ENCODE measurements at places on chromosomes 11 and 22.

- DNase-seq: no peak
These were observed 677.2 kb upstream of the TENM4 start for GRCh38 chr11:80118073-80118472.

DNA sequence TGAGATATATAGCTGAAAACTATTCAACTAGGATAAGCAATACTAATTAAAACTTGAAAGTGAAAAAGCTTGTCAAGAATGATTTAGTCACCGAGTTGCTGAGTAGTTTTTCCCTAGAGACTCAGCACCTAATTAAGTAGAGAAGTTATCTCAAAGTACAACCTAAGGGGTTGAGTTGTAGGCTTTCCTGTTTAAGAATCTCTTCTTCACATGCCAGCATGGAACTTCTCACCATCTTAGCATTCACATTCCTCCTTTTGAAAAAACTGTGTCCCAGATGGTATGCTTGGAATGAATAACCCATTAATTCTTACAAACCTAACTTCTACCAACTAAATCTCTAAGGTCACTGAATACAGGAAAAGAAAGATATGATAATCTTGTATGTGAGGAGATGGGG is 303.3 kb upstream of the ZC3H12C start:
- no peak for DNase-seq

DNA sequence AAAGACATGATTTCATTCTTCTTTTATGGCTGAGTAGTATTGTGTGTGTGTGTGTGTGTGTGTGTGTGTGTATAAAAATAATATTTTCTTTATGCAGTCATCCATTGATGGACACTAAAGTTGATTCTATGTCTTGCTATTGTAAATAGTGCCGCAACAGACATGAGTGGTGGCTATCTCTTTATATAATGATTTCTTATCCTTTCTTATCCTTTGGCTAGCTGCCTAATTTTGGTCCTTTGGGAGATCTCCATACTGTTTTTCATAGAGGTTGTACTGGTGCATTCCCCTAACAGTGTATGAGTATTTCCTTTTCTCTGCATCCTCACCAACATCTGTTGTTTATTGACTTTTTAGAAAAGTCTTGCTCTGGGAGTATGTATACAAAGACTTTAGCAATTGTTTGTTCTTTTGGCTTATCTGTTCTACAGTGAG is 107.0 kb downstream of the STIM1 start:
- DNase-seq: no peak

DNA sequence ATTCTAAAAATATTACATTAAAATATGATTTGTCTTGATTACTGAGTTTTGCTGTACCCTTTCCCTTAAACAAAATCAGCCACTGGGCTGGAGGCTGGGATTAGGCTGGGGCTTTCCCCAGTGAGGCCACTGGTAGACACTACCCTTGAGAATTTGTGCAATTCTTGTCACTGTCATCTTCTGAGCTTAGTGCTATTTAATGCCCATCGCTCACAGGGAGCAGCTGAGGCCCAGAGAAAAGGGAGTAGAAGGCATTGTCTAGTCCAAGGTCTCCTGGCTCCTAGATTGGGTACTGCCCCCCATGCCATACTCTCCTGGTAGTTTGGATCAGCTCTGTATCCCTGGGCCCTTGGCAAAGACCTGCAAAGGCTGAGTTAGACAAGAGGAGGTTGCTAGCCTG is 6.7 kb downstream of the CHRM1 start:
- no peak for DNase-seq

DNA sequence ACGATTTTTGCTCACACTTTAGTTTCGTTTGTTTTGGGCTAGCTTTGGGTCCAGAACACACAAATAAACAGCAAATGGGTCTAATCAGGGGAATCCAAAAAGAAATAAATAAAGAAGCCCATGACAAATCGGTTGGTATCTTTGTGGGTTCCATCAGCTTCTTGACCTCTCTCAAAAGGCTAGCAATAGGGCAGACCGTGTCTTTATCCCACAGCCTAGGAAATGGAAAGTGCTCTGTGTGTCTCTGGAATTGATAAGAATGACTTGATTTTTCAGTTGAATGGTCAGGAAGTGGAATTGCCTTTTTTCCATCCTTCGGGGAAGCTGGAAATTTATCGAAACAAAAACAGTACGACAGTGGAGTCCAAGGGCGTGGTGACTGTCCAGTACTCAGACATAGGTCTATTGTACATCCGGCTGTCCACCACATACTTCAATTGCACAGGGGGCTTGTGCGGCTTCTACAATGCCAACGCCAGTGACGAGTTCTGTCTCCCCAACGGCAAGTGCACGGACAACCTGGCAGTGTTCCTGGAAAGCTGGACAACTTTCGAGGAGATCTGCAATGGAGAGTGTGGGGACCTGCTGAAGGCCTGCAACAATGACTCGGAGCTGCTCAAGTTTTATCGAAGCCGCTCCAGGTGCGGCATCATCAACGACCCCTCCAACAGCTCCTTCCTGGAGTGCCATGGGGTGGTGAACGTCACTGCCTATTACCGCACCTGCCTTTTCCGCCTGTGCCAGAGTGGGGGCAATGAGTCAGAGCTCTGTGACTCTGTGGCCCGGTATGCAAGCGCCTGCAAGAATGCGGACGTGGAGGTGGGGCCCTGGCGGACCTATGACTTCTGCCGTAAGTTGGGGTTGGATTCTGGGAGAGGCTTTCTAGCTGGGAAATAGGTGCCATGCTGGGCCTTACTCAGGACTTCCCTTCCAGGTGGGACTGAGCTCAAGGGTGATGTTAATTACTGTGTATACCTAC is 28.6 kb downstream of the TECTA start:
- no peak for DNase-seq

DNA sequence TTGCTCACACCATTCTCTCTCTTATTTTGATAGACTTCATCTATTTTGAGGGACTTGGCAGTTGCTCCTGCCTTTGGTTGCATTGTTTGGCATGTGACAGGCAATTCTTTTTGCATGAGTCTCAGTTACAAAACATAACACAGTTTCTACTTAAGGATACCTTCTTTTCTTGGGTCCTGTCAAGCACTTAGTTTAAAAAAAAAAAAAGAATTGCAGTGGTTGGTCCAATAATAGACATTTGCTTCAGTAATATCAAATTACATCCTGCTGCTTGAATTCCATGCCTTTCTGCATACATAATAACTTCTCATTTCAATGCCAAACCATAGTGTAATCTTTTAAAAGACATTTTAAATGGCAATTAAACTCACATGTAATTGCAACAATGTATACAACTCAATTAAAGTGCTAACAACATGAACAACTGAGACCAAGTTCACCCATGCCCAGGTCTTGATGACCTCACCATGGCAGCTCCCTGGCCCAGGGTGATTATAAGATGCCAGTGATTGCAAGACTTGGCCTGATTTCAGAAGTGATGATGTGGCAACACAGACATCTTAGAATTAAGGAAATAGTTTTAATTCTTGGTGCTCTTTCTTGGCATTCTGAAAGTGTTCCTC is 32.2 kb upstream of the PLET1 start:
- no peak for DNase-seq

- DNase-seq: no peak
These were observed 13.5 kb downstream of the EIF3L start for GRCh38 chr22:37862570-37863325.

- DNase-seq: no peak
These were observed 15.5 kb downstream of the DGCR8 start for GRCh38 chr22:20095521-20095920.

DNA sequence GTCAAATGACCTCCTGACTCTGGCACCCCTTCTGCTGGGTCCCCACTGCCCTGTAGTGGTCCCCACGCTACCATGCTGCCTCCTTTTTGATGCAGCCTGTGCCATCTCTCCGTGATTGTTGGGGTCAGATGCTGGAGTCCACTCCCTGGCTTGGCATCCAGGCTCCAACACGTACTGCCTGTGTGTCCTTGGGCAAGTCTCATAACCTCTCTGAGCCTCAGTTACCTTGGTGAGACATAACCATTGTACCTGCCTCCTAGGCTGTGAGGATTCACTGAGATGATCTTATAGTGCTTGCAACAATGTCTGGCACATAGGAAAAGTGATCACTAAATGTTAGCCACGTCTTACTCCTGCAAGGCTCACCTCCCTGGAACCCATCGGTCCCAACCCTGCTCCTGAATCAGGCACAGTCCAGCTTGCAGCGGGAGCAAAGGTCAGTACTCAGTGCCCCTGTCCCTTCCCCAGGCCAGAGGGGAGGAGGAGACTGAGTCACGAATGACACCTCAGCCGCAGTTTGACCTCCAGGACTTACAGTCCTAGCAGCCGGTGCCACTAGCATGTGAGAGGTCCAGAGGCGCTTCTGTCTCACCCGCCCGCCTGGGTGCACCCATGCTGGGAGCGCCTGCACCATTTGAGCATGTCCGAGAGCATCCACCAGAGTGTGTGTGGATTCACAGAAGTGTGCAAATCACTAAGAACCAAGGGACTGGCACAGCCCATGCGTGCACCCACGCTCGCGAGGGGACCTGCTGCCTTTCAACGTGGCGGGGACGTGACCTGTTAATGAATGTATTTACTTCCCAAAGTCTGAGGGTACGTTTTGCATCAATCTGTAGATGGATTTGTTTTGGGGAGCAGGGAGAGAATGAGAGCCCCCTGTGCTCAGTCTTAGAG is 3.0 kb upstream of the APOA4 start:
- DNase-seq: no peak

DNA sequence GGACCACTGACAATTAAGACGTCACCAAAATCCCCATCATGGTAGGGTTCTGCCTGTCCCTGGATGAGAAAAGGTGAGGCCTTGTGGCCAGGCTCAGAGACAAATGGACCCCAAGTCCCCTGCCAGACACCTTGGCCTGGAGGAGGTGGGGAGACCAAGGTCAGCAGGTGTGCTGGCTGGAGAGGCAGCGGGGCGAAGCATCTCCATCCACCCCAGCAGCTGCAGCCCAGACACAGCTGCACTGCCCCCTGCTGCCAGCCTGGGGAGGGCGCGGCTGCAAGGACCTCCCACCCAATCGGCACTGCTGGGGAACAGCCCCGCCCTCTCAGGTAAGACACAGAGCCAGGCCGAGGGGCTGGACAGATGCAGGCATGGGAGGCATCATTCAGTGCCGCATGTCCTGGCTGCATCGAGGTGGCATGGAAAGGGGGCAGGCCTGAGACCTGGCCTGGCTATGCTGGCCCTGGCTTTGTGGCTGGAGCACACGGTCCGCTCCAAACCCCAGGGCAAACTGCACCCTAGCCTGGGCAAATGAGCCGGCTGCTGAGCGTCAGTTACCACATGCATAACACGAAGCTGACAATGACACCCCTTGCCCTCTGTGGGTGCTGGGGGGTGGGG is 12.2 kb upstream of the MFNG start:
- DNase-seq: peak; percentile 83

- no peak for DNase-seq
These were observed 207.8 kb downstream of the GRIK4 start for GRCh38 chr11:120719348-120719747.

DNA sequence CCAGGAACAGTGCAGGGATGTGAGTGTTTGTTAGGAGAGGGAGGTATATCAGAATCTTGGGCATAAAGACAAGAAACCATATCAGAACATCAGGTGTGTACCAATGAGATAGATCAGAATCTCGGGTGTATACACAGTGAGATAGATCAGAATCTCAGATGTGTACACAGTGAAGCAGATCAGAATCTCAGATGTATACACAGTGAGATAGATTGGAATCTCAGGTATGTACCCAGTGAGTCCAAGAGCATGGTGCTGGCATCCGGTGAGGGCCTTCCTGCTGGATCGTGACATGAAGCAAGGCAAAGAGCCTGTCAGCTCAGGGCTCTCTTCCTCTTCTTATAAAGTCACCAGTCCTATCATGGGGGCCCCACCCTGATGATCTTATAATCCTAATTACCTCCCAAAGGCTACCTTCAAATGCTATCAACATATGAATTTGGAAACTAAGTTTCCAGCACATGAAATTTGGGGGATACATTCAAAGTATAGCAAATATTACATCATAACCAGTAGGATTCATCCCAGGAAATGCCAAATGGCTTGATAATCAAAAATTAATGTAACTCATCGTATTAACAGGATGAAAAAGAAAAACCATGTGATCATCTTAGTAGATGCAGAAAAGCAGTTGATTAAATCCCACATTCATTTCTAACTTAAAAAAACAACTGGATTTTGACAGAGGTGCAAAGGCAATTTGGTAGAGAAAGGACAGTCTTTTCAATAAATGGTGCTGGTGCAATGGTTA is 28.6 kb downstream of the PPARA start:
- DNase-seq: no peak

DNA sequence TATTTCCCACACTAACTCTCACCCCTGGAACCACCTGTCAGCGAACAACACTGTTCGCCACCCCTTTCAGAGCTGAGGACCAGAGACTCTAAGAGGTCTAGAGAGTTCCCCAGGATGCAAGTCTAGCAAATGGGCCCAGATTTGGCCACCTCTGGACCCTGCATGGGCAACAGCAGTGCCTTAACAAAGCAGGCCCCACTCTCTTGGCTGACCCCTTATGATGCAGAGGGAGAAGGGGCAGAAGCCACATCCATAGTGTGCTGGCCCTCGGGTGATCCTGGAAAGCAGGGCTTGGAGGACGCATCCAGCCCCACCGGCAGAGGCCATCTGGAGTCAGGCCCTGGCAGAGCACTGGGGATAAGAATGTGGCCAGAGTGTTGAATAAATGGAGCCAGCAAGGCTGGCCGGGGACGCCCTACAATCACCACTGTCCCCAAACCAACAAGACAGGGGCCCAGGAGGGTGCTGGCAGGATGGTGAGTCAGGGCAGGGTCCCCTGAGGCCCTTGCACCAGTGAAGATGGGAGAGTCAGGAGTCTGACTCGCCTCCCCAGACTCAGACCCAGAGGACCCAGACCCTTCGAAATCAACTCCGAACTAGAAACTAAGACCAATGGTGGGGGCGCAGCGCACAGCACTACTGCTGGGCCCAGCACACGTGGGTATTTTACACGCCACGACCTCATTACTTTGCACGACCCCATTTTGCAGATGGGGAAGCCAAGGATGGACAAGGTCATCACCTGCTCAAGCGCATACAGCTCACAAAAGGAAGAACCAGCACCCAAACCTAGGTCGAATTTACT is 6.5 kb downstream of the CSNK1E start:
- no peak for DNase-seq

DNA sequence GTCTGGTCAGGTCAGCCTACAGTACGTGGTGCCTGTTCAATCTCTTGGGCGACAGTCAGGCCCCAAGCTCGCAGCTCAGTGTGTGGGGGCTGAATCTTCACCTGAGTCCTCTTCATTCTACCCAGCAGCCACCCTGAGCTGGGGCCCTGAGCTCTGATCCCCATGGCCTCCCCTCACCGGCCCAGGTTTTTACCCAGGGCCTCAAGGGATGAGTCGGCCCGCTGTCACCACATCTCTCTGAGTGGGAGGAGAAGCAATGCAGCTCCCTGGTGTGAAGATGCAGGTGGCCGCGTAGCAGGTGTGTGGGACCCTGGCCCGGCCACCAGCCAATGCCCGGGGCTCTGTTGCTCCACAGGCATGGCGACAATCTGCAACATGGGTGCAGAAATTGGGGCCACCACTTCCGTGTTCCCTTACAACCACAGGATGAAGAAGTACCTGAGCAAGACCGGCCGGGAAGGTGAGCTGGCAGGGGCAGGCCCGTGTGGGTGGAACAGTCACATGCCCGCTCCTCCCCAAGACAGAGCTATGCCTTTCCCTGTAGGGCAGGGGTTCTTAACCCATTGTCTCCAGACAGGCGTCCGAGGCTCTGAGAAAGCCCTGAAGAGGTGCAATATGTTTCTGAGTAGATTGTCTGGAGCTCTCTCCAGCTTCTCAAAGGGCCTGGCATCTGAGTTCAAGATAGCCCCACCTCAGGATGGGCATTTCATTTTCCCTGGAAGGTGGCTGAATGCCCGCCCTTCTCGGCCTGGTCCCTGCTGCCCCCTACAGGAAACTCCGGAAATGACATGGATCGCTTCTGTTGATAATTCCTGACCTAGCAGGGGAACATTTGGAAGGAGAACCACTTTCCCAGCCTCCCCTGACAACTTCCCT is 26.9 kb downstream of the POLR3H start:
- DNase-seq: peak; percentile 54

All from CD4-positive, alpha-beta T cell treated with Interleukin-6 for 4 hours (primary cell).